T-helper 2 cell (primary cell): ENCODE measurements at places on chromosomes 3 and 15.

- DNase-seq: no peak
Measured at GRCh38 chr3:30188713-30189112, 417.7 kb upstream of the TGFBR2 start.

- no peak for DNase-seq
Measured at GRCh38 chr3:32200992-32201758, 37.3 kb upstream of the CMTM8 start.

DNA sequence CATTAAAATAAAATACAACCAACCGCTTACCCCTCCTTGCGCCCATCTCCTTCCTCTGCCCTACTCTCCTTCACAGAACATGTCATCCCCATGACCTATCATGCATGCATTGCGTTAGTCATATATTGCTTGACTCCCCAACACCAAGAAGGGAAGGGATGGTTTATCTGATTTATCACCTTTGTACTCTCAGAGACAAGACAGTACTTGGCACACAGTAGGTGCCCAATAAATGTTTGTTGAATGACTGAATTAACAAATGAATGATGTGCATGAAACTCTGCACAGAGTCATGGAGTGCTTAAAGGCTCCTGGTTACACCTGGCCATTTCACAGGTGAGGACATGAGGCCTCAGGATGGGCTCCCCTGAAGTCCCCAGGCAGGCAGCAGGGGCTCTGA is 59.7 kb downstream of the IQSEC1 start:
- no peak for DNase-seq

GRCh38 chr3:86180696-86181095 is 810.3 kb downstream of the VGLL3 start:
- no peak for DNase-seq

- DNase-seq: no peak
Measured at GRCh38 chr3:128853826-128854225, 25.6 kb upstream of the ACAD9 start.

- no peak for DNase-seq
Measured at GRCh38 chr3:151372063-151372820, 12.3 kb downstream of the P2RY12 start.

DNA sequence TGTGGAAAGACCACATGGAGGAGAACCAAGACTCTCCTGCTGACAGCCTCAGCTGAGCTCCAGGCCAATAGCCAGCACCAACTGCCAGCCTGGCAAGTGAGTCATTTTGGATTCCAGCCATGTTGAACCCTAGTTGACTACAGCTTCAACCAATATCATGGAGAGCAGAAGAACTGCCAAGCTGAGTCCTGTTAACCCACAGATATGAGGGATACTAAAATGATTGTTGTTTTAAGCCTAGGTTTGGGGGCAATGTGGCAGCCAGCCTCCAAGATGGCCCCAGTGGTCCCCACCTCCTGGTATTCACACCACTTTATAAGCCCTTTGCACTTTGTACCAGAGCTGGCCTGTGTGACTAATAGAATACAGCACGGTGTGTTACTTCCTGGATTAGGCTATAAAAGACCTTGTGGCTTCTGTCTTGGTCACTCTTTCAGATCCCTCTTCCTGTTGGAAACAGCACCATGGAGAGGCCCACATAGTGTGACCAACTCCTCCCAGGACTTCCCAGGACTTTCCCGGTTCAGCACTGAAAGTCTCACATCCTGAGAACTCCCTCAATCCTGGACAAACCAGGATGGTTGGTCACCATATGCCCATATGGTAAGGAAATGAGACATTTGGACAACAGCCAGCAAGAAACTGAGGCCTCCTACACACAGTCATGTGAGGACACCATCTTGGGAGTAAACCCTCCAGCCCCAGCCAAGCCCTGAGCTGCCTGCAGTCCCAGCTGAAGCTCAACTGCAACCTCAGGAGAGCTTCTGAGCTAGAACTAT is 32.4 kb upstream of the CDV3 start:
- DNase-seq: no peak

DNA sequence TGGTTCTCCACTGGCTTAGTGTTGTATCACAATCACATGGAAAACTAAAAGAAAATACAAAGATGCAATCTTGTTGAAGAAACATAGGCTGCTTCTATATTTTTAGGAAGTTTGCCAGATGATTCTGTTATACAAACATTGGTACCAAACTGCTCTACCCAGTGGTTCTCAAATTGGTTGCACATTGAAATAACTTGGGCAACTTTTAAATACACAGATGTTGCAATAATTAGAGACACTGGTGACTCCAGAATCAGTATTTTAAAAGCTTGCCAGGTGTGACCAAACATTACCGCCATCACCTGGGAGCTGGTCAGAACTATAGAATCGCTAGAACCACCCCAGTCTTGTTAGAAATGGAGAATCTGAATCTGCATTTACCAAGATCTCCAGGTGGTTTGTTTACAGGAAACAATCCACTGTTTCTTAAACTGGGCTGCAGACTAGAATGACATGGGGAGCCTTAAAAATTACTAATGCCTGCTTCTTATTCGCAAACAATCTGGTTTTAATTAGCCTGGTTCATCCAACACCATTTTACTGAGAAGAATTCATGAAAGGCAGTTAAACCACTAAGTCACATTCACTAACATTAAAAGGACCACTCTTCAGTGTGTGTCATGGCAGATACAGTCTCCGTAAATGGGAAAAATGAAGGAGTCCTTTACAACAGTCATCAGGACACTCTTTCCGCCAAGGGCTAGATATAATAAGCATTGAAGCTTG is 76.5 kb downstream of the ACAP2 start:
- DNase-seq: no peak

- DNase-seq: no peak
Measured at GRCh38 chr3:17782751-17783150, 40.3 kb upstream of the TBC1D5 start.

DNA sequence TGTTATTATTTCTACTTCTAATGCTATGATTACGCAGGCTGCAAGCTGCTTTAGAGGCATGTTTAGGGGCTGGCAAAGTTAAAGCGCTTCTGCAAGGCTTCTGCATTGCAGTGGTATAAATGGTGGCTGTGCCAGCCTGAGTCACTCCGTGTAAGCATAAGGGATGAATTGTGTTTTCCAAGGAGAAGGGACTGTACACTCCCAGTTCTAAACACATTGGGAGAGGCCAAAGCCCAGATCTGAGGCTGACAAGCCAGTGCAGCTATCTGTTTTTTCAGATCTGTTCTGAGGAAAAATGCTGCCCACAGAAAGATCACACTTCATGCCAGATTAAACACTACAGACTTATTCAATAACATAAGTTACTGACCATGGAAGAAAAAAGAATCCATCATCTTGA is 83.8 kb downstream of the PRICKLE2 start:
- no peak for DNase-seq

DNA sequence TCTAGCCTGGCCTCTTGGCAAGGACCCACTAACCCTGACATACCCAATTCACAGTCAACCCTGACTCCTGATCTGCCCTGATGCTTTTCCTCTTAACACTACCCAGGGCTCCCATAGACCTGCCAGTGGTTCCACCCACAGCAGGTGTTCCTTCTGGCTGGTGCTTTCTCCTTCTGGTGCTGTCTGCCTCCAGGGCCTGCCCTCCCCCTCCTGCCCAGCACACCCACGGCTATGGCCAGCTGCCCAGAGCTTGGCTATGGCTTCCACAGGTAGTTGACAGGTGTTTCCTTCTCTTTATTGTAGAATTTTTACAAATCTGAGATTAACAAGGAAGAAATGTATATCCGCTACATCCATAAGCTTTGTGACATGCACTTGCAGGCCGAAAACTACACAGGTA is 46.5 kb upstream of the MANF start:
- DNase-seq: no peak

- DNase-seq: peak; percentile 76
Measured at GRCh38 chr3:50260027-50260941, 8.7 kb upstream of the SEMA3B start.

DNA sequence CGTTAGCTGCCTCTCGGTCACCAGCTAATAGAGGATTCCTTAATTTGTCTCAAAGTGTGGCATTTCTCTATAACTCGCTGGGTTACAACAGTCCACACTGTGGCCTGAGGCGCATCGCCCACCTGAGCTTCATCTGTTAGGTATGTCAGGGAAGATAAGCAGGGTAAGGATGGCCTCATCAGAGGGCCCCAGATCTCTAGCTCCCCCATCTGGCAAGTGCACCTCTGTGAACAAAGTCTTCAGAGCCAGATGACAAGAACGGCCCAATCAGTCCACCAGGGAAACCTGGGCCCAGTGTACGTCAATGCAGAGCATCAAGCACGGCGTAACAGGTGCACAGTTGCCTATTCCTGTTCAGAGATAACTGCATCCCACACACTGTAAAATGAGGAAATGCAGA is 23.2 kb downstream of the FRG2C start:
- no peak for DNase-seq

DNA sequence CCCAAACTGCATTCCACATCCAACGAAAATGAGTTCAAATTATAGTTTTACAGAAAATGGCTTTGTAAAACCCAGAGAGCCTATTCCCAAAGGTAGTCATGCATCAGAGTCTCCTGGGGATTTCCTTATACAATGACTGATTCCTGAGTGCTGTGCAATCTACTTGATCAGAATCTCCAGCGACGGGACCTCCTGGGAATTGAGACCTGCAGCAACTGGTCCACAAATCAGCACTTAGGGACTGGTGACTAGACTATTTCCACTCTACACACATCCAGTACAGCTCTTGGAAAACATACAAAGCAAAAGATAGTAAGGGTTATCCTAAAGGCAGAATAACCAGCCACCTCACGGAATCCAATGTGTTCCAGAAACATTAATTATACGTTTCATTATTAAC is 871.0 kb upstream of the CFAP20DC start:
- DNase-seq: no peak

GRCh38 chr3:169613053-169613803 is 50.3 kb downstream of the MECOM start:
- DNase-seq: no peak

DNA sequence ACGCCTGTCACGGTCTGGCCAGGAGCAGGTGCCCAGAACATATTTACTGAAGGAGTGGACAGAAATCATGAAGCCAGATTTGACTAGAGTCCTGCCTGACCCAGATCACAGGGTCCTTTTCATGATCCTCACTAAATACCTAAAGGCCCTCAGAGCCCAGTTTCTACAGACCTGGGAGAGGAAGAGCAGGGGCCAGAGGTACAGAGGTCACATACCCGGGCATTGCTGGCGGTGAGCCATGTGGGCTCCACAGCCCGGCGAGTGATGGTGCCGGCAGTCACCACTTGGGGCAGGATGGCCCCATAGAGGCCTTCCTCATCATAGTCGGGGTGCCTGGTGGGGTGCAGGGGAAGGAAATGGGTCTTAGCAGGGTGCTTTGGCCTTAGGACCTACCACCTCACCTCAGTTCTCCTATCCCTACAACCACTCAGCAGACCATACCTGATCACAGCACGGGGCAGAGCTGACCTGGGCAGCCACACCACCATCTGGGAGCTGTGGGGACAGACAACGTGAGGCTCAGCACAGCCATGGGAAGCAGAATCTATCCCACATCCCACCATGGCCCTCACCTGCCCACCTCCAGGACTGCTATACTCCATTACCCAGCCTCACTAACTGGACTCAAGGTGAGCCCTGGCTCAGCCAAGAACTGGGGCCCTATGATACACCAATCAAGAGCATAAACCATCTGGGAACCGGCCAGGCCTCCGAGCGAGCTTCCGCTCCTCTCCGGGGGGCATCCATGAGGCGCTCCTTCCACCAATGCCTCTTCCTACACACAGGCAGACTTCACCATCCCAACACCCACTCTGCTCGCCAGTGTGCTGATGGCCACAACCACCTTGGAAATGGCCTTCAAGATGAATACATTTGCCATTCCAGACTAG is 12.9 kb downstream of the POLG start:
- no peak for DNase-seq

GRCh38 chr3:44920081-44920480 is 45.7 kb downstream of the TGM4 start:
- DNase-seq: no peak

GRCh38 chr15:62186578-62186977 is 21.5 kb upstream of the C2CD4B start:
- DNase-seq: no peak

GRCh38 chr15:25850154-25851111 is 12.7 kb downstream of the ATP10A start:
- DNase-seq: peak; percentile 54

GRCh38 chr15:90184119-90184785 is 16.9 kb upstream of the SEMA4B start:
- no peak for DNase-seq

- no peak for DNase-seq
Measured at GRCh38 chr3:45168451-45168850, 22.3 kb upstream of the CDCP1 start.

- DNase-seq: no peak
Measured at GRCh38 chr3:55910543-55910942, 423.4 kb upstream of the WNT5A start.

GRCh38 chr15:80662757-80663553 is 32.2 kb upstream of the ABHD17C start:
- no peak for DNase-seq

- DNase-seq: no peak
Measured at GRCh38 chr3:41482134-41482533, 282.8 kb downstream of the CTNNB1 start.

GRCh38 chr15:57152666-57153539 is 223.4 kb upstream of the CGNL1 start:
- DNase-seq: no peak

- DNase-seq: no peak
Measured at GRCh38 chr15:70132139-70132538, 34.4 kb upstream of the TLE3 start.
